ENCODE measurements at places on chromosomes 2 and 18.

- no peak for DNase-seq
Measured at GRCh38 chr2:140601342-140601741, 1529.5 kb downstream of the LRP1B start.

DNA sequence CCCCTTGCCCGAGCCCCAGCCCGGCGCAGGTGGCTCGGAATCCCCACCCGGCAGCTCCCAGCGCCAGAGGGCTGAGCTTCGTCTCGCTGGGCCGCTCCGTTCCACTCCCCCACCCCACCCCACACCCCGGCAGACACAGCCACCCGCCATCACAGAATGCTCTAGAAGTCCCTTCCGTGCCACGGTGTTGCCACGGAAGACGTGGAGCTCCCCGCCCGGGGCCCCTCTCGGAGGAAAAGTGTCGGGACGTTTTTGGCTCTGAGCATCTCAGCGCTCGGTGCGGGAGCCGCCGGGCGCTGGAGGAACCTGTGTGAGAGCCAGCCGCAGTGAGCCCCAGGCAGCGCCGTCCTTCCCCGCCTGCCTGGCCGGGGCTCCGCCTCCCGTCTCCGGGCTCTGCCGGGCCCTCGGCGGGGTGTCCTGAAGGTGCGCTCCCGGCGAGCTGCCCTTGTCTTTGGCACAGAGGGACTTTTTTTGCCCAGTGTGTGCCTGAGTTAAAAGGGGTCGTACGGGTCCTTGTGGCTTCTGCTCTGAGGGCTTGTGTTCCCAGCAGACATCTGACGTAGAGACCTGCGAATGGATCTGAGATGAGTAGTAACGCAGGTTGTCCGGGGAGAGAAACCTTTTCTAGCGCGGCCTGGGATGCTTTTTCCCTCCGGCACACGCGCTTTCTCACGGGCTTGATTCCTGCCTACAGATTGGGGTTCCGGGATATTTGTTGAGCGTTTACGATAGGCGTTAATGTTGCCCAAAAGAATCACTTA lies 1.8 kb downstream of the ZCCHC2 start:
- DNase-seq, result peak; percentile 50

- DNase-seq, result no peak
Measured at GRCh38 chr2:193253014-193253530, 1058.3 kb upstream of the TMEFF2 start.

DNA sequence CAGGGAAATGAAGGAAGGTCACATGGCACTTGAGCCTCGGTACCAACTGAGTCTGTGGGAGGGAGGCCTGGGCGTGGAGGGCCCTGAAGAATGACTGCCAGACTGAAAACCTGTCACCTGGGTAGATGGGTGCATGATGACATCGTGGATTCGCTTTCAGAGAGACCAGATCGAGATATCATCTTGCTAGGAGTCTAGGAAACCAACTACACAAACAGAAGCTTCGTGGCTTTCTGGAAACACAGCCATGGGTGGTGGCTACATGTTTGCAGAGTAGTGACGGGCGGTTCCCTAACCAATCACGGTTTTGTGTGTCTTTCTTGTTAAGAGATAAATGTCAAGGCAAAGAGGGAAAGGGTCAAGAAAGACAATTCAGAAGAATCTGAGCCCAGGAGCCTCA lies 155.0 kb downstream of the EIPR1 start:
- DNase-seq, result peak; percentile 48

DNA sequence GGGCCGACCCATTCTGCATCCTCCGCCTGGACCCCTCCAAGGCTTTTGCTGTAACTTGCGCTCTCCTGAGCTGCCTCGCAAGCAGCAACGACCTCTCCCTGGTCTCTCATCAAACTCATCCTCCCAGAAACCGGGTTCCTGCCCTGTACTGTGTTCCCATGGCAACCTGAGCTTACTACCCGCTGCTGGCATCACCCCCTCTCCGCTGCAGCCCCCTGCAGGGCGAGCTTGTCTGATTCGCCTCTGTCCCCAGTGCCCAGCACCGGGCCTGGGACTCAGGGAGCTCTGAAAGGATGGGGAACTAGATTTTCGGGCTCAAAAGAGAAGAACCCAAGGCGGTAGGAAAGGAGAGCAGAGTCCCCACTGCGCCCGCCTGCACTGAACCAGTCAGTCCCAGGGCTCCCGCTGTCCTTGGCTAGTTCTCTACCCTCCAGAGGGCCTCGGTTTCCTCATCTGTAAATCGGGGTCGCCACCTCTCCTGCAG lies 463 bp downstream of the HS1BP3 start:
- peak; percentile 16 for DNase-seq

DNA sequence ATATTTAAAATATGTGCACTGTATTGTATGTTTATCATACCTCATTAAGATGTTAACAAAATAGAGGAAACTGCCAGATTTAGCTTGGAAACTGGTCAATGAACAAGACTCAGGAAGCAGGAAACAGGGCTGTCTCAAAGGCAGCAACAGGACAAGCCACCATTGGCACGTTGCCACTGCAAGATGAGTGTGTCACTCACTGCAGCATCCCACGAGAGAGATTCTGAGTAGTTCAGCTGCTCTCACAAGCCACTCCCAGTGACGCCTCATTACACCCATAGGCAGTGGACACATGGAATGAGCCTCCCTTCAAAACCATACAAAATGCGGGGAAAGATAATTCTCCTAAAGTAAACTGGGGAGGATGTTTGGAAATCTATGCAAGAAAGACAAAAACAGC lies 181.9 kb upstream of the DLGAP1 start:
- no peak for DNase-seq

DNA sequence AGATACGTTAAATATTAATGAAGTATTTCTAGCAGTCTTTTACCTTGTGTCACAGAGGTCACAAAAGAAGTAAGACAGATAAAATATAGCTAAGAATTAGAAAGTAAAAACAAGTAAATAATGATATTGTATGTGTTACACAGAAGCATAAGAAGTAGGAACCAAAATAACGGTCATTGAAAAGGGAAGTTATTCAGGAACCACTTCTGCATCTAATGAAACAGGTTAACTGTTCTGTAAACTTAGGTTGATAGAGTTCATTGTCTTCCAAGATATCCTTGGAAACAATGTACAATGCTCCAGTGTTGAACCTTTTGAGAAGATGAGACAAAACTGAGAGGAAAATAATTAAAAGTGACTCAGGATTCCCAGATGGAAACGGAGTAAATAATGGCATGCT lies 57.1 kb upstream of the CD302 start:
- no peak for DNase-seq

DNA sequence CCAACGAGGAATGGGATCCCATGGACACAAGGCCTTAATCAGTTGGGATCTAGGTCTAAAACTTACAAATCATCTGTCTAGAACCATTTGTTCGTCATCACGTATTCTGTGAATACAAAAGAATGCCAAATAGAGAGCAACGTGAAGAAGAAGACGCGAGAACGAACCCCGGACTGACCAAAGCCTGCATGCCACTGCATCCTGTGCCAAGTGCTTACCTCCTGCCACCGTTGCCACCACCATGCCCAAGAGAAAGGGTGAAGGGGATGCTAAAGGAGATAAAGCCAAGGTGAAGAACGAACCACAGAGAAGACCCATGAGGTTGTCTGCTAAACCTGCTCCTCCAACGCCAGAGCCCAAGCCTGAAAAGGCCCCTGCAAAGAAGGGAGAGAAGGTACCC lies 30.2 kb downstream of the ITSN2 start:
- DNase-seq, result no peak

GRCh38 chr18:68121826-68122225 lies 593.1 kb downstream of the TMX3 start:
- DNase-seq, result no peak

- no peak for DNase-seq
Measured at GRCh38 chr2:218865396-218865795, 5.8 kb downstream of the WNT6 start.

GRCh38 chr2:232873292-232873908 lies 3.3 kb downstream of the SNORC start:
- DNase-seq, result no peak

GRCh38 chr18:63683152-63683551 lies 19.6 kb upstream of the SERPINB11 start:
- no peak for DNase-seq

- no peak for DNase-seq
Measured at GRCh38 chr2:33380001-33380609, 96.3 kb upstream of the RASGRP3 start.

DNA sequence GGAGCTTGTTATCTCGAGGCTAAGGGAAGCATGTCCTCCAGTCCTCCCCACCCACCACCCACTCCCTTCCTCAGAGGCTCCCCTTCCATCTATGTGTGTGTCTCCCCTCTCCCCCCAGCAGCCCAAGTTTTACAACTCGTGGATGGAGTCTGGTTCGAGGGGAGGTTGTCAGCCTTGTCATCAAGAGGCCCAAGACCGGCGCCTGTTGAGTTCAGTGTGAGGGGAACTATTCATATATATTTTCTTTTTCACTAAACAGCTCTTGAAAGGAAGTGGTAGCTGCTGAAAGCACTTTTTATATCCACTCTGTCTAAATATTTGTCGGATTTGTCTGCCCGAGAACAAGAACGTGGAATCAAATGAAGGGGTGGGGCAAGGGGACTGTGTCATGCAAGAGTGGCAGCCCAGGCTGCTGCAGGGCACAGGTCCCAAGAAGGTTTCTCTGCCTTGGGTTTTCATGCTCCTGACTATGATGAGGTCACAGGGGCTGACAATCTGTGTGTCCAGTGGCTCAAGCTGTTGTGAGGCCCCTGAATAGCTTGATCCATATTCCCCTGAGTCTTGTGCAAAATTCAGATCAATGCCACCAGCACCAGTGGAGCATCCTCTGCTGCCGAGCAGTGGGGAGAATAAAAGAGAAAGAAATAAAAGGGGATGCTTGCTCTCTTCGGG lies 35.0 kb downstream of the NRP2 start:
- DNase-seq, result no peak

DNA sequence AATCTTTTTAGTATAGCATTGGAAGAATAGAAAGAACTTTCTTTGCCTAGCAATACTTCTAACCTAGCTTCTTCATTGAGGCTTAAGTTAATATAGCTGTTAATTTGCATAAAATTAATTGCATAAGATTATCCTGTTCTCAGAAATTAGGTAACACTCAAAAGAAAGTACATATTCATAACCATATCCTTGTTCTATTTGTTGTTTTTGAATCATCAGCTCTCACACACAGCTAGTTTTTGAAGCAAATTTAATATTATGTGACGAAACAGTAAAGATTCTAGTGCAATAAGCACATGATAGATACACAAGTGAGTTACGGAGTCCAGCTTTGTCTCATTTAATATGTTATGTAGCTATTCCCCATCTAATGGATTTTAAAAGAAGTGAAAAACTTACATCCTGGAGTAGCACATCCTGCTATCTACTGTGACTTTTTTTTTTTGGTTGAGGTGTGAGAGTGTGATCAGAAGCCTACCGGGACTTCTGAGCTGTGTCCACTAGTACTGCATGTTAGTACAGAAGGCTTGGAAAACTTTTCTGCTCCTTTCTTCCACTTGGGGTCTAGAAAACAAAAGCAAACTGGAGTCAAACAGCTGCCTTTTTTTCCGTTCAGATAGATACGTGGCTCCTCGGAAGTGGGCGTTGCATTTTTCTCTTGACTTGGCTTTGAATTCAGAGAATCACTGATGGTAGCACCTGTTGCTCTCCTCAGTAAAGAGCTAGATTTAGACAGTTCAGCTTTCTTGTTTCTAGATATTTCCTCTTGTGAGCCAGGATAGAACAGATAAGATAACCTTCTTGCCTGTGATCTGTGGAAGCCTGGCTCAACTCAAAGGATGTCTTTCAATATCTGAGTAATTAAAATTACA lies 27.2 kb downstream of the KDM3A start:
- peak; percentile 27 for DNase-seq

DNA sequence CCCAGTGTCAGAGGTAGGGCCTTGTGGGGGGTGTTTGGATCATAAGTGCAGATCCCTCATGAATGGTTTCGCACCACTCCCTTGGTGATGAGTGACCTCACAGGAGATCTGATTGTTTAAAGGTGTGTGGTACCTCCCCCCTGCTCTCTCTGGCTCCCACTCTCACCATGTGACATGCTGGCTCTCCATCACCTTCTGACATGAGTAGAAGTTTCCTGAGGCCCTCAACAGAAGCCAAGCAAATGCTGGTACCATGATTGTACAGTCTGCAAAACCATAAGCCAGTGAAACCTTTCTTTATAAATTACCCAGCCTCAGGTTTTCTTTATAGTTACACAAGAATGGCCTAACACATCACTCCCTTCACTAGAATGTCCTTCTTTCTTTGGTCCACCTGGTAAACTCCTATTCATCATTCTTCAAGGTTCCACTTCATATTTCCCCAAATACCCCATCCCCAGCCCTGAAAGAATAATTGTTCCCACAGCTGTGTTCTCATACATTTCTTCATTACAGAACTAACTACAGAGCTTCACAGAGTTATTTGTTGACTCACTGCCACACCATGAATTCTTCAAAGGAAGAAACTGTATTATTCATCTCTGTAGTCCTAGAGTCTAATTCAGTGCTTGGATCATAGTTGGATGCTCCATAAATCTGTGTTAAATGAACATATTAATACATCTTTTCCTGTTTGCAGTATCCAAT lies 81.2 kb upstream of the STK17B start:
- DNase-seq, result no peak

- no peak for DNase-seq
Measured at GRCh38 chr2:234169674-234170073, 119.2 kb downstream of the SPP2 start.

DNA sequence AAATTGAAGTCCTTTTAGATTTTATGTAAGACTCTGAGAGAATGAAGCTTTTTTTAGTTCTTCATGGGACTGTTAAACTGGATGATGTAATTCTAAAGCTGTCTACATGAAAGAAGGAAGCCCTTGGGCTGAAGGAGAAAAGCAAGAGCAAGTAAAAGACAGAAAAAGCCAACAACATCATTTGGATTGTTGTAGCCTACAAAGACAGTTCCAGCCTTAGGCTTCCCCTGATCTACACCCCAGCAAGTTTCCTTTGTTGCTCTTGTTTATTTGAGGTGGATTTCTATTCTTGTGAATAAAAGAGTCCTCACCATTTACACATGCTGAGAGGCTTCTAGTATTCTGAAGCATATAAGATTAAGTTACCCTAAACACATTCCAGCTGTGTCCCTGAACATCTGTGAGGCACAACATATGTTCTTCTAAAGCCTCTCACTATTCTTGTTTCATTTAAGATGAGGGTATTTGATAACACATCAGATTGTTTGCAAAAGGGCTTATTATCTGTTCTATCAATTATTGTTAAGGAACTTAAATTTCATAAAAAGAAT lies 377.8 kb downstream of the LNPK start:
- DNase-seq, result no peak

- DNase-seq, result no peak
Measured at GRCh38 chr2:96391153-96391827, 55.7 kb downstream of the NCAPH start.

- DNase-seq, result no peak
Measured at GRCh38 chr18:25798046-25798445, 292.4 kb downstream of the SS18 start.

DNA sequence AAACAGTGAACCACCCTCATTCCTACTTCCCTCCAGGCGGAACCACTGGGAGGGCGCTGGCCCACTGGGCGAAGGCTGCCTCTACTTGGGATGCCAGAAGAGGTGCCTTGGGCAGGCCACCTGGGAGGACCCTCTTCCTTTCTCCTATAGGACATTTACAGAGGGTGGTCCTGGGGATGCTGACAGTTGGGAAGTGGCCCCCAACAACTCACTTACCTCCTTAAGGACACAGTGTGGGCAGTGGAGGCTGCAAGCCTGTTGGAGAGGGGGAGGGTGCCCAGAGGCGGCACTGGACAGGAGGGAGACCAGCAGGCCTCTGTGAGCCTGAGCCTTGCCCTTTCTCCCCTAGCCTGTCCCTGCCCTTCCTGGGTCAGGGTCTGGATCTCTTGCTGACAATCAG lies 346.4 kb upstream of the HS6ST1 start:
- DNase-seq, result no peak
